Activated naive CD8-positive, alpha-beta T cell treated with anti-CD3 and anti-CD28 coated beads, Interleukin-2, amount 10 ng/mL, durations not matched to agents 7 days and 5 days (primary cell): ENCODE measurements at places on chromosomes 7 and 10. TPM values are rescaled to one million over a fixed set of nuclear protein-coding genes. Genes with fewer than 3 reads are reported as not detected.
A peak's percentile ranks its signal among the peaks of the same experiment; 100 is the strongest.

CCL26 gene
- total RNA-seq: not detected

ANXA8 gene
- total RNA-seq: 0.19 TPM

PROSER2 gene
- 1.0 TPM for total RNA-seq

DNA sequence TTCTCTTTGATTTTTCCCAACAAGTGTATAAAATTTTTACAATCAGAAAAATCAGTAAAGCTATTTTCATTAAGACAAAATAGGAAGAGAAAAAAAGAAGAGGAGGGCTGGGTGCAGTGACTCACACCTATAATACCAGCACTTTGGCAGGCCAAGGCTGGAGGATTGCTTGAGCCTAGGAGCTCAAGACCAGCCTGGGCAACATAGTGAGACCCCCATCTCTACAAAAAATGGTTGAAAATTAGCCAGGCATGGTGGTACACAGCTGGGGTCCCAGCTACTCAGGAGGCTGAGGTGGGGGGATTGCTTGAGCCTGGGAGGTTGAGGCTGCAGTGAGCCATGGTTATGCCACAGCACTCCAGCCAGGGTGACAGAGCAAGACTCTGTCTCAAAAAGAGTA is 172.3 kb downstream of the AKR1D1 start:
- no peaks in the 10 kb centered on the region for H3K4me1 ChIP-seq
- no peaks in the 10 kb centered on the region for H3K27me3 ChIP-seq
- no peak overlapping the region for H3K27ac ChIP-seq
- DNase-seq: no peak

MMD2 gene
- total RNA-seq: not detected

PRF1 gene
- total RNA-seq: 170 TPM

GRCh38 chr7:41047789-41048191 is 655.1 kb downstream of the INHBA start:
- H3K27me3 ChIP-seq: no peaks in the 10 kb centered on the region
- H3K4me1 ChIP-seq: no peaks in the 10 kb centered on the region
- H3K27ac ChIP-seq: no peak overlapping the region
- H3K36me3 ChIP-seq: no peaks in the 10 kb centered on the region

- no peak overlapping the region for H3K27ac ChIP-seq
- H3K4me1 ChIP-seq: no peaks in the 10 kb centered on the region
- peaks cover 2% of the 10 kb centered on the region for H3K27me3 ChIP-seq
- no peaks in the 10 kb centered on the region for H3K36me3 ChIP-seq
- no peak overlapping the region for H3K4me3 ChIP-seq
These were observed 143.0 kb downstream of the TSPAN12 start for GRCh38 chr7:120714945-120715344.

- H3K27me3 ChIP-seq: no peaks in the 10 kb centered on the region
- H3K36me3 ChIP-seq: peaks cover 42% of the 10 kb centered on the region
- DNase-seq: no peak
- peaks cover 40% of the 10 kb centered on the region for H3K4me1 ChIP-seq
- H3K4me3 ChIP-seq: peak overlapping the region; percentile 100
- H3K27ac ChIP-seq: peak overlapping the region; percentile 100
These were observed 826 bp downstream of the GIMAP7 start for GRCh38 chr7:150515248-150516147.

DNA sequence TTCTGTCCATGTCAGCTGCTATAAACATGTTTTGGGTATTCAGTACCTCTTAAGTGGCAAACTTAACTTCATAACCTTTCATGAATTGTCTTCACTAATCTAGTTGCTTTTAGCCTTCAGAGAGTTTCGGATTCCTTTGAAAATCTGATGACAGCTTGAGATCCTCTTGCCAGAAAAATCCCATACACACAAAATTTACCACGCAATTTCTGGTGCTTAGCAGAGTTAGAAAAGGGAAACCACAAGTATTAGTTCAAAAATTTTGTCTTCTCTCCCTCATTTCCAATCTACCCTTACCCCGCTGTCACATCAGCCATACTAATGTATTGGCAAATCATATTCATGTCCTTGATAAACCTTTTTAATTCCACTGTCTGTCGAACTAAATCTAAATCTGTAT is 72.7 kb upstream of the TMEM106B start:
- H3K36me3 ChIP-seq: peaks cover 2% of the 10 kb centered on the region
- peaks cover 9% of the 10 kb centered on the region for H3K27me3 ChIP-seq
- no peak for DNase-seq
- H3K27ac ChIP-seq: no peak overlapping the region
- H3K4me1 ChIP-seq: peaks cover 2% of the 10 kb centered on the region

DNA sequence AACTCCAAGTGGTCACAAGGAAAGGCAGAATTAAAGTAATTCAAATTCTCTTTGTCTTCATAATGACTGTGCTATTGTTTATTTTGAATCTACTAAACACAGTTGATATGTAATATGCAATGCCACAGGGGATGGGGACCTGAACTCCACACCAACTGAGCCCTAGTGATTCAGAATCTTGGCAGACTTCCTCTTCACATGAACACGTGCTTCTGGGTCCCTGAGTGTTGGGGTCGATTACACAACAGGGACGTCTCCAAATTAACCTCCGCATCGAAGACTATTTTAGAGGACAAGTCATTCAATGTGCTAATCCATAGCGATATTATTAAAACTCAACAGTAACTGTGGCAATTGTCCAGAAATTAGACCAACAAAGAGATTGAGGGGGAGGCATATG is 95.3 kb upstream of the CARD11 start:
- no peak overlapping the region for H3K4me3 ChIP-seq
- peaks cover 4% of the 10 kb centered on the region for H3K27me3 ChIP-seq
- H3K36me3 ChIP-seq: no peaks in the 10 kb centered on the region
- no peaks in the 10 kb centered on the region for H3K4me1 ChIP-seq
- DNase-seq: no peak
